ENCODE measurements at places on chromosomes 11 and 22. TPM values are rescaled to one million over a fixed set of nuclear protein-coding genes. Genes with fewer than 3 reads are reported as not detected.

The MLC1 gene
- 0.77 TPM for total RNA-seq

GRCh38 chr11:44718612-44719390 is 8.0 kb upstream of the TSPAN18 start:
- H3K27ac ChIP-seq = no peak overlapping the region
- no peak overlapping the region for H3K4me3 ChIP-seq
- H3K36me3 ChIP-seq = peaks cover 4% of the 10 kb centered on the region

GRCh38 chr11:131204765-131205380 is 165.5 kb upstream of the NTM start:
- H3K27me3 ChIP-seq = peaks cover 37% of the 10 kb centered on the region
- H3K4me3 ChIP-seq = no peak overlapping the region
- peaks cover 5% of the 10 kb centered on the region for H3K4me1 ChIP-seq
- no peak overlapping the region for H3K27ac ChIP-seq

GRCh38 chr11:100727410-100727809 is 40.3 kb downstream of the ARHGAP42 start:
- H3K27me3 ChIP-seq = no peaks in the 10 kb centered on the region
- H3K4me3 ChIP-seq = no peak overlapping the region
- no peaks in the 10 kb centered on the region for H3K36me3 ChIP-seq
- peak overlapping the region; percentile 45 for H3K27ac ChIP-seq
- DNase-seq = no peak
- peaks cover 23% of the 10 kb centered on the region for H3K4me1 ChIP-seq

The FGF19 gene
- total RNA-seq = not detected

GRCh38 chr11:12174128-12174476 is 63.7 kb downstream of the MICAL2 start:
- peaks cover 80% of the 10 kb centered on the region for H3K4me1 ChIP-seq
- no peak for DNase-seq
- H3K27ac ChIP-seq = peak overlapping the region; percentile 88
- peaks cover 20% of the 10 kb centered on the region for H3K36me3 ChIP-seq
- H3K27me3 ChIP-seq = no peaks in the 10 kb centered on the region
- H3K4me3 ChIP-seq = no peak overlapping the region

GRCh38 chr11:45919806-45920530 is 2.3 kb upstream of the PEX16 start:
- DNase-seq = peak; percentile 39
- no peak overlapping the region for H3K4me3 ChIP-seq
- H3K27me3 ChIP-seq = peaks cover 21% of the 10 kb centered on the region

DNA sequence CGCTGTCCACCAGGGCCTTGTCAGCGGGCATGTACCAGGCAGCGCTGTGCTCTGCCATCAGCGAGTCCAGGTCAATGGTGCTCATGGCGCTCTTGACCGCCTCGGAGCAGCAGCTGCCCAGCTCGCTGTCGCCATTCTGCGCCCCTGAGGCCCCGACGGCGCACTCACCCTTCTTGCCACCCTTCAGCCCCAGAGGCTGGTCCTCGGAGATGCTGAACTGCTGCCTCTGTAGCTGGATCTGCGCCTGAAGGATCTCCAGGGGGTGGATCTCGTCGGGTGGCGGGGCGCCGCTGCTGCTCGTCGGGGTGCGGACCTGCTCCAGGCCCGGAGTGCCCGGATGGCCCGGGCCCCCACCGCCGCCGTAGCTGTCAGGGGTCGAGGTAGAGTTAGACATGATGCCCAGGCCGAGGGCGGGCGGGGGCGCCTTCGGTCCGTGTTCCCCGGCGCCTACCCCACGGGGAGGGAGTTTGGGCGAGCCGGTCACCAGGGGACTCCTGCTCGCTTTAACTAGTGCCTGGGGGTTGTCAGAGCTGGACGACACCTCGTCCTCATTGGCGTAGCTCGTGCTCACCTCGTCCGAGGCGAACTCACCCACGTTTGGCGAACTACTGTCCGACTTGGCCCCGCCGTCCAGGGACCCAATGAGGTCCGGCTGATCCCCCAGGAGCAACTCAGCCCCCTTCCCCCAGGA is 4.6 kb downstream of the MN1 start:
- peak overlapping the region; percentile 89 for H3K27ac ChIP-seq
- DNase-seq = no peak
- H3K4me1 ChIP-seq = peaks cover 49% of the 10 kb centered on the region
- H3K36me3 ChIP-seq = peaks cover 21% of the 10 kb centered on the region
- peak overlapping the region; percentile 90 for H3K4me3 ChIP-seq
